ENCODE measurements at places on chromosomes 12 and 14.

GRCh38 chr12:122199484-122200355 is 3.8 kb upstream of the B3GNT4 start:
- DNase-seq: no peak

- no peak for DNase-seq
Measured at GRCh38 chr12:133172491-133172890, 8.8 kb upstream of the ZNF268 start.

- DNase-seq: no peak
Measured at GRCh38 chr12:56724701-56724971, 463 bp downstream of the NACA start.

DNA sequence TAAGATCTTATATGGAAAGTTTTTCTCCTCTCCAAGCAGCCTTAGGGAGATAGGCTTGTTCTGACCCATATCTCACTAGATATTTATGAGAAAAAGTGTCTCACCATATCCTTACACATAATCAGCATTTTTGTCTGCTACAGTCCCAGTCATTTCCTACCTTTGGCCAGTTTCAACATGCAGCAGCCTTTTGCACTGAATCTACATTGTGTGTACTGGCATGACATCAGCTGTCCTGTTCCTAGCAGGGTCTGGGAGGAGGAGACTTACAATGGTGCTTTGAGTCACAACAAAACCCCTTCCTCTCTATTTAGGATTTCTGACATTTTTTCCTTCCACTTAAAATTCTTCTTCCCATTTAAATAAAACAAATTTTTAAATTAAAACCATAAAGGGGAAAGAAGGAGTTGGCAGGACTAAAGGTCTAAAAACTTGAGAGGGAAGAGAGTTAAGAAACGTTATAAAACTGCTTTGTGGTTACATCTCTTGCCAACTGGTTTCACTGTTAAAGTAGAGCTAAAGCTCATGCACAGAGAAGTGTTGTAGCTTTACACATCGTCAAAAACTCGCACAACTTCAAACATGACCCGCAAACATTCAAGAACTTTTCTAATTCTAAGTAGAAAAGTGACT is 53.3 kb upstream of the CERS5 start:
- no peak for DNase-seq

DNA sequence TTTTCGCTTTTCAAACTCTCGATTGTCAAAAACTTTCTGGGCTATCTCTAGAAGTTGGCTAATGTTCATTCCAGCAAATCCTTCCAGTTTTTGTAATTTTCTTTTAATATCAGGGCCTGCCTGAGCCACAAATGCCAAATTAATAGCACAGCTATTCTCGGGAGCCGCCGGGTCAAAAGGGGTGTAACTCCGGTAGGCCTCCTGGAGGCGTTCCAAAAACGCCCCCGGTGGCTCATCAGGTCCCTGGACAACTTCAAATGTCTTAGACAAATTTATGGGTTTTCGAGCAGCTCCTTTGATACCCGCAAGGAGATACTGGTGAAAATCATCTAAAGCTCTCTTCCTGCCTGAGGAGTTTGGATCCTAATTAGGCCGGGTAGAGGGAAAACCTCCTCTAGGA is 117.9 kb upstream of the PZP start:
- no peak for DNase-seq

- no peak for DNase-seq
Measured at GRCh38 chr14:32606301-32606700, 277.2 kb downstream of the AKAP6 start.

- DNase-seq: no peak
Measured at GRCh38 chr14:25069879-25070278, 19.9 kb upstream of the STXBP6 start.

- no peak for DNase-seq
Measured at GRCh38 chr12:1828856-1829255, 8.5 kb downstream of the LRTM2 start.

DNA sequence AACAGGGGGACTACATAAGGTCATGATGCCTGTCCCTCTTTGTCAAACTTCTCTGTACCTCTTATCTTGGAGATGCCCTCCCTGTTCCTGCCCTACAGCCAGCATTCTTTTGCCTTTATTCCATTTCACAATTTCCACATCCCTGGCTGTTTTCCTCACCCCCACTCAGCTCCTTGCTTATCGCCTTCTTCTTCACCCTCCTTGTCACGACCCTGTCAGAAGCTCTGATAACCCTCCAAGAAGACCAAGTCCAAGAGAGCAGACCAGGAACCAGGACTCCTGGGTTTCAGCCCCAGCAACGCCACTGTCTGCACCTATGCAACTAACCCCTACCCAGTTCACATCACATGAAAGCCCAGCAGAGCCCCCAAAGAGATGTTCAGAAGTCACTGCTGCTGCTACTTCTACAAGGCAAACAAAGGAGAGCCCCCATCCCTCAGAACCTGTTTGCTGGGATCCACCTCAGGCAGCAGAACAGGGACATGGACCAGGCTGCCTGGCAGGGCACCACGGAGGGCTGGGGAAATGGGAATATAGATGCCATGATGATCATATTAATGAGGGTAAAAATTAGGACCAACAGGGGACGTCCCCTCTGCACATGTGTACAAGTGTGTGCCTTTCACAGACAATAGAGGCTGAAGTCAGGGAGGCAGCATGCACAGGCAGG is 92.8 kb downstream of the SINHCAF start:
- no peak for DNase-seq

GRCh38 chr12:54311051-54311450 is 10.2 kb upstream of the NFE2 start:
- no peak for DNase-seq

- DNase-seq: no peak
Measured at GRCh38 chr12:27534060-27534764, 10.2 kb downstream of the PPFIBP1 start.

DNA sequence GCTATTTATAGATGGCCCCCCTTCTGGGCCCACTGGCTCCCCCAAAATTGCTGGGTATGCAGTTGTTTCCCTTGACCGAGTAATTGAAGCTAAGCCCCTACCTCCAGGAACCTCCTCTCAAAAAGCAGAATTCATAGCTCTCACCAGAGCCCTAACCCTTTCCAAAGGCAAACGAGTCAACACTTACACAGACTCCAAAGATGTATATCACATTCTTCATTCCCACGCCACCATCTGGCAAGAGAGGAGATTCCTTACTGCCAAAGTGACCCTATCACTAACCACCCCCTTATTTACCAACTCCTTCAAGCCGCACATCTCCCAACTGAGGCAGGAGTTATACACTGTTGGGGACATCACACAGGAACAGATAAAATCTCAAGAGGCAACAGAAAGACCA is 66.8 kb downstream of the MOK start:
- DNase-seq: no peak

GRCh38 chr12:90951432-90952105 is 3.4 kb downstream of the CCER1 start:
- DNase-seq: no peak

- DNase-seq: no peak
Measured at GRCh38 chr12:103313894-103314293, 181.9 kb downstream of the C12orf42 start.

- no peak for DNase-seq
Measured at GRCh38 chr12:132163911-132164288, 19.6 kb downstream of the NOC4L start.

DNA sequence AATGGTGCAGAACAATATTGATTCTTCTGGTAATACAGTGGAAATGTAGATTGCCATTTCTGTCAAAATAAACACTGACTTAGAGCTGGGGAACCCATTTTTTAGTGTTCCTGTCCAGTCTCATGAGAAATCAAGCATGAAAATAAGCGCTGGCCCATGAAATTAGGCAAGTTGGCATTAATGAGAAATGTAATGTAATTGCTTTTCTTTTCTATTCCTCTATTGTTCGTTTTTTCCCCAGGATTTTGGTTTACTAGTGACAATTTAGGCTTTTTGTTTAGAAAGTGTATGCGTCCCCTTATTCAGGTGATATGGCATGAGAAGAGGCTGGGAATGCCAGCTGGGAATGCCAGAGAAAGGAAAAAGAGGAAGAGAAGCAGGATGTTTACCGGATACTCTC is 64.4 kb upstream of the KICS2 start:
- no peak for DNase-seq

DNA sequence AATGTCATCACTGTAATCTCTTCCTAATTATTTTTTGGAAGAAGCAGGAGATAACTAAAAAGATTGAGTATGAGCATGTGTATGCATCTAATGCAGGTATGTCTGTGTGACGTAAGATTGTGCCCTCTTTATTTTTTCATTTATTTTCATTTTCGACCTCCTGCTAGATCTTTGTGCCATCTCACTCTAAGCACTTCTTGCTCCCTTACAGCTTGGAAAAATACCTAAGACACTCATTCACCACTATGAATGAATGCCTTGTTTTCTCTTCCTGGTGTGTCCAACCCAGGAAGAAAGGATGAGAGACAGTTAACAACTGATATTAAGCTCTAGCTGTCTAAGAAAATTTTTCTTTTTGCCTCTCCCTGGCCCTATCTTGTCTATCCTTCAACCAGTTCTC is 76.8 kb upstream of the CISTR start:
- DNase-seq: no peak

GRCh38 chr12:23938422-23938821 is 11.0 kb downstream of the SOX5 start:
- no peak for DNase-seq

- no peak for DNase-seq
Measured at GRCh38 chr12:111741235-111741812, 25.4 kb upstream of the ALDH2 start.

DNA sequence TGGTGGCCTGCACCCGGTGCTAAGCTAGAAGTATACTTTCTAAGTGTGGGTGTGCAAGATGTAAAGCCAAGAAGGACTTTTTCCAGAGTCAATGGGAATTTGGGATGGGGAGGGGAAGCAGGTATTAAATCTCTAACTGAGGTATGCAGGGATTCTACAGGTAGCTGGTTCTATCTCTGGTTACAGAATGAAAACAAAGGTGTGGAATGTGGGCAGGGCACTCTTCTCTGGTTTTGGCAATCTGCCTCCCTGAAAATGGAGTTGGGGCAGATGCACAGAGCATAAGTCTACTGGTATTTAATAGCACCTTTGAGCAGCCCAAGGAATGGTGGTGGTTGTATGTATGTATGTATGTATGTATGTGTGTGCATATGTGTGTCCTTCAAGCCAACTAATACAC is 66.7 kb upstream of the PPP1R12A start:
- DNase-seq: no peak
